ENCODE measurements at places on chromosomes 13 and 19. TPM values are rescaled to one million over a fixed set of nuclear protein-coding genes. Genes with fewer than 3 reads are reported as not detected.
A peak's percentile ranks its signal among the peaks of the same experiment; 100 is the strongest.

DNA sequence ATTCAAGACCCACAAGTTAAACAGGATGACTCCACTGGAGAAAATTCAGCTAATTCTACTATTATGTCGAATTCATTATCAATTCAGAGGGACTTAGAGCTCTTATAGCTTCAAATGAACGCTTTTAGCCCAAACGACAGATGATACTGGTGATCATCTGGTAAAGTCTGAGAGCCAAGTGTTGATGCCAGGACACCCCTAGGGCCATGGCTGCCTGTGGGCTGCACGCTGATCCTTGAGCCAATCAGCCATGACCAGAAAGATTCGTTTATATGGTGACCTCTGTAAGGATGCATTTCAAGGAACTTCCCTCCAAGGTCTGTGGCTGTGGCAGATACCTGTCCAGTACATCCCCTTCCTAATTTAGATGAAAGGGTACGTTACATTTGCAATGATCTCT is 10.9 kb downstream of the MEDAG start:
- DNase-seq: no peak

DNA sequence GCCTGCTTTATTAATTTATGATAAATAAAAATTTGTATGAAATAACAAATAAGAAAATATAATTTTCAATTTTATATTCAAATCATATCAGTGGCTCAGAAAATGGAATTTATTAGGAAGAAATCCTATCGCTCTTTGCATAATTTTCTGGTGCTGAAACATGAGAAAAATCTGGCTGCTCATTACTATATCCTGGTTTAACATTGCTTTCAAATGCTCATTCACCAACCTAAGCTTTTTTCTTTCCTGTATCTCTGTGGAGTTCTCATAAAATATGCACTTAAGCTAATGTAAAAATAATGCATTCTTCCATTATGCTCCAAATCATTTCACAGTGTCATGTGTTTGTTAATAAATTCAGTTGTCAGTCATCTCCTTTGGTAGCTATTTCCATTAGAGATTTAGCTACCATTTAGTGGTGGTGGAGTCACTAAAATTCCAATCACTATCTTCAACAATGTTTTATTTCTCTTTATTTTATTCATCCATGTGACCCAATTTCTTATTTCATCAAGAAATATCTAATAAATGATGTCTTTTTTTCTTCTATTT is 498.0 kb downstream of the DCT start:
- DNase-seq: no peak

The GPR183 gene
- not detected for total RNA-seq

DNA sequence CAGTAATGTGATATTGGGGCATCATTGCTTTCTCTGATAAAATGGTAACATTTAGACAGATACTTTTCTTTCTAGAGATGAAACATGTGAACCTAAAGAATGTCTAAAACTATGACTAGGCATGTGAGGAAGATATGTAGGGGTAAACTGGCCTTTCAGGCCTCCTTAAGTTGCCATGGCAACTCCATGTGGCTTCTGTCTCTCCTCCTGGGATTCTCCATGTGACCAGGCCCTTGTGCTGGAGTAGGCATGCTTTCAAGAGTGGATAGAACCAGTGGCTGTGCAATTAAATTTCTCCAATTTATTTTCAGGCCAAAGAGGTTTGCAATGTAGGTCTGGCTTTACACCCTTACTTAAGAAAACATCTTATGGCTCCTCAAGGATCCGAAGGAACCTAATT is 130.8 kb downstream of the OLFM4 start:
- no peak for DNase-seq

DNA sequence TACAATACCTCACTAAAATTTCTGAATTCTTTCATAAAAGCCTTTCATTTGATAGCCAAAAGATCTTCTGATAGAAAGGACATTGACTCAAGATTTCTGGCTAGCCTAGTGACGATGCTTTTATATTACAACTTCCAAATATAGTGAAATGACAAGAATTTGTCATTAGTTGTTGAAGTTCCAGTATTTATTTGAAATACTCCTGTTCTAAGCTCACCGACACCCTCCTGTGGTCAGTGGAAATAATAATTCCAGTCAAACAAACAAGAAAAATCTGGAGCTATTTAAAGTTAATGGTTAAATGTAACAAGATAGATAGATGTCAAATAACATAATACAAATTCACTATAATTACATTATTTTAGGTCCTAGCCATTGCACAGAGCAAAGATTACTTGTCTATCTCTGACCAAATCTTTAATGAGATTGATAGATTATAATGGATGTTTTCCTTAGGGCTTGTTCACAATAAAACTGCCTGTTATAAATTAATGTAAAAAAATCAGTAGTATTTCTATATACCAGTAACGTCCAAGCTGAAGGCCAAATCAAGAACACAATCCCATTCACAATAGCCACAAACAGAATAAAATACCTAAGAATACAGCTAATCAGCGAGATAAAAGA is 195.5 kb downstream of the RGCC start:
- DNase-seq: peak; percentile 34

The MYBPC2 gene
- total RNA-seq: not detected

DNA sequence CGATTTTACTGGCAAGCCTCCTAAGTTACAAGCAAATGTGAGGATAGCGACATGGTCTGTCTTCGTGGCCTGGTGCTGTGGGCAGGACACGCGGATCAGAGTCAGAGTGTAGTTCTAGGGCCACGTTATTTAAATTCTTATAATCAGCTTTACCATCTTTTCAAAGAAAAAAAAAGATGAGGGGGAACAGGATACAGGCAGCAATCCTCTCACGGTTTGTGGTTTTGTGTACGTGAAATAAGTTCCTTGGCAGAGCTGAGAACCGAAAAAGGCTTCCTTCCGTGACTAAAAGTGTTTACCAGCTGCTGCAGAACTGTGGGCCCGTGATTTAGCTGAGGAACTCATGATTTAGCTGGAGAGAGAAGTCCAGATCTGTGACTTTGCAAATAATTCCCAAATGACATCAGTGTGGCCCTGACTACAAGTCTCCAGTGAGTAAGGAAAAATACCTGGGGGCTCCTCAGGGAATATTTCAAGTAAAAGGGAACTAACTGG is 27.2 kb downstream of the RCBTB2 start:
- DNase-seq: no peak

- DNase-seq: no peak
These were observed 17.1 kb downstream of the ACTL9 start for GRCh38 chr19:8681345-8682029.

DNA sequence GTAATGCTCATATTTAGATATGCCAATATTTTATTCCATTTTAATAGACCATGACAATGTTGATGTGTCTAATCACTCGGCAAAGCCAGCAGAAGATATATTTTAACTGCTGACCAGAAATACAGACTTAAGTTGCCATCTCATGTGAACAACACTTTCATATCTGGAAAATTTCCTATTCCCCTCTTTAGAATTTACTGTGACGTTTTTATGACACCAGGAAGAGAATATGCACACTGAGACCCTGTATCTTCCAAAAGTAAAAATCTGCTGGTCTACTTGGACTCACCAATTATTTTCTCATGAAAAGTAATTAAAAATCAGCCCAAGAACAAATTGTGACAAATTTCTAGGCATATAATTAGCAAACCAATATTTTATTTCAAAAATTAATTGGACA is 2.1 kb downstream of the PROSER1 start:
- no peak for DNase-seq

- DNase-seq: no peak
These were observed 50.9 kb downstream of the AKAP11 start for GRCh38 chr13:42322806-42323205.

- peak; percentile 44 for DNase-seq
These were observed 211.5 kb upstream of the KL start for GRCh38 chr13:32804673-32805230.

GRCh38 chr13:45361596-45362206 is 20.7 kb upstream of the TPT1 start:
- DNase-seq: peak; percentile 85

DNA sequence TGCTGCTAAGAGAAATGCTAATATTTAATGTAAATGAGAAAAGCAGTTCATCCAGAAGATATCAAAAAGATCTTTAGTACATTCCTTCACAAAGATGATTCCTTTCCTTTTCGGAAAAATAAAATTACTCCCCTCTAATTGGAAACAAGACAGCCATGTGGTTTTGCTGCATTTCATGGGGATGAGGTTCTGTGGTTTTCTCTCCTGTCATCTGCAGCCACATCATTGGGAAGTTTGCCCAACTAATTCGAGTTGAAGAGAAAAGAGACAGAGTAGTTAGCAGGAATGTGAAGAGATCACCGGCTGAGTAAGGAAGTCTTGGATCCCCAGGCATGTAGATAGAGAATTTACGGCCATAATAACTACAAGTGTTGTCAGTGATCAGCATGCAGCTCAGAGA is 122.1 kb downstream of the CYSLTR2 start:
- peak; percentile 92 for DNase-seq

The GAPDHS gene
- total RNA-seq: not detected

The SGCG gene
- not detected for total RNA-seq

DNA sequence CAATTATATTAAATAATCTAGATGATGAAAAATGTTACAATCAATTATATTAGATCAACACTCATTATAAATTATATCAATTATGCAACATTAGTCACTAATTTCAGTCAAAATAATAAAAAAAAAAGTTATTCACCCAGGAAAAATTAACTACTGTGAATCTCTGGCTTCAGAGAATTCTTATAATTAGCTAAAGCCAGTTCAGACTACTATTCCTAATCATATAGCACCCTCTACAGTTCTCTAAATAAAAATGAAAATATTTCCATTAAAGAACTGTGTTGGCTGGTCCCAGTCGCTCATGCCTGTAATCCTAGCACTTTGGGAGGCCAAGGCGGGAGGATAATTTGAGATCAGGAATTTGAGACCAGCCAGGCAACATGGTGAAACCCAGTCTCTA is 33.0 kb downstream of the XPO4 start:
- DNase-seq: no peak

The PLVAP gene
- total RNA-seq: not detected

The C19orf73 gene
- total RNA-seq: 2.1 TPM

GRCh38 chr19:35332817-35333216 is 3.8 kb downstream of the CD22 start:
- DNase-seq: no peak

DNA sequence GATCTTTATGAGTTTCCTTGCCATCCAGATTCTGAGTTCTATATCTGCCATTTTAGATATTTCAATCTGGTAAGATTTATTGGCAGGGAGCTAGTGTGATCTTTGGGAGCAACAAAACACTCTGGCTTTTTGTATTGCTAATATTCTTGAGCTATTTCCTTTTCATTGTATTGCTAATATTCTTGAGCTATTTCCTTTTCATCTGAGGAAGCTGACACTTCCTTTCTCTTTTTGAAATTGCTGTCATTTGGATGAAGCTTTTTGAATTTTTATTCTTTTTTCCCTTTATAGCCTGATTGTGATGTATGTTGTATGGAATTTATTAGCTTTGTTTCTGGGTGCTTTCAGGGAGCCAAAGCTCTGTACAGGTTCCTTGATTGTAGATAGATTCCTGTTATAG is 873.5 kb upstream of the ATXN8OS start:
- no peak for DNase-seq

DNA sequence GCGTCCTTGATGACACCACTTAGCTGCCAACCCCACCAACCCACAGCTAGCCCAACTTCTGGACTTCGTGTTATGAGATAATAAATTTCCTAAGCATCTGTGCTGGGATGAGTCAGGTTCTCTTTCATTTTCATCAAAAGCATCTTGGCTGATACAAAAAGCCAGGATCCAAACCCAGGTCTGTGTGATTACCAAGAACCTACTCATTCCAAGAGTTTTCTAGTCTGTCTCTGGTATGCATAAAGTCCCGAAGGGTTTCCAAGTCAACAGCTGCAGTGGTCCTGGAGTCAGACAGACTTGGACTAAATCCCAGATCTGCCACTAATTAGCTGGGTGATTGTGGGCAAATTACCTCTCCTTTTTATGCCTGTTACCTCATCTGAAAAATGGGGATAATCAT is 55.5 kb upstream of the SERP2 start:
- DNase-seq: peak; percentile 23

GRCh38 chr13:30126903-30127428 is 180.4 kb downstream of the KATNAL1 start:
- no peak for DNase-seq

The GET3 gene
- total RNA-seq: 138 TPM

The TGFBR3L gene
- 0.70 TPM for total RNA-seq

GRCh38 chr19:16185768-16186123 is 536 bp downstream of the FAM32A start:
- DNase-seq: peak; percentile 48

DNA sequence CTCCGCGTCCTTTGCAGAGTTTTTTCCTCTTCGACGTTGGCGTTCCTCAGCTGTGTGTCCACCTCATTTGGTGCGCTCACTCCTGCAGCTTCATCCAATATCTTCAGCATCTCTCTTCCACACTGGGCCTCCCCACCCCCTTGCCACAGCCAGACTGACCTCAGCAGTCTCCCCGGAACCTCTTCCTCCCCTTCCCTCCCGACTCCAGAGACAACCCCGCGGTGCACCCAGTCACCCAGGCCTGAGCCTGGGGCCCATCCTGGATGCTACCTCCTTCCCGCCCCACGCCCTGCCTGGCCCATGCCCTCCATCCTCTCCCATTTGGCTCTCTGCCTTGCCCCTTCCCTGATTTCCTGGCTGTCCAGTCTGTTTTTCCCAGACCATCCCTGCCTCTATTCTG is 8.1 kb upstream of the C5AR2 start:
- DNase-seq: no peak

- no peak for DNase-seq
These were observed 2.1 kb upstream of the RAD23A start for GRCh38 chr19:12943437-12944044.

DNA sequence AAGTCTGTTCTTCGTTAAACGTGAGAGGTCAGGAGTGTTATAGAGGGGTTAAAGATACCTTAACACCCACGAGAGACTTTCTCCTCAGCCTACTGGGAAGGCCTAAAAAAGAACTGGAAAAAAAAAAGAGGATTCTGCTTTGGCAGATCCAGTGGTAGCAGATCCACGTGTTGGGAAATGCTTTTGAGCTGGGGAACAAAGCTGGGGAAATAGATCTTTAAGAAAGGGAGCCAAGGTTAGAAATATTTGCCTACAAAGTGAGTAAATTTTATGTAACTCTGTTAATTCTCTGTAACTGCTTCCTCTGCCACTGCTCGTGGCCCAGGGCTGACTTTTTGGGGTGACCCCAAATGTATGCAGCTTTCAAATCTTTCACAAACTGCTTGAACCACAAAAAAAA is 11.7 kb downstream of the RFX2 start:
- no peak for DNase-seq

GRCh38 chr19:49749055-49749716 is 13.9 kb downstream of the TSKS start:
- no peak for DNase-seq

DNA sequence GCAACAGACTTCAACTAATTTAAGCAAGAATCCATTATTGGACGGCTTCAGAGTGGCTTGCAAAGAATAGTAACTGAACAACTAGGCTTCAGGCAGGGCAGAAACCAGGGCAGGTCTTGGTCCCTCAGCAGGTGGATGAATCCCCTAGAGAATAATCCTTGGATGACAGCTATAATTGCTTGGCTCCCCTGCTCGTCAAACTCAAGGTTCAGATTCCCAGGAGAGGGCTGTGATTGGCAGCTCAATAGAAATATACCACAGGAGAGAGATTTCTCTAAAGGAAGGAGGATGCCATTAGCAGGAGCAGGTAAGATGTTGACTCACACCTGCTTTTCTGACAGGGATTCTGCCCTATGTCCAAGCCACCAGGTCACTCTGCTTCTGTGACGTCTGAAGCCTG is 89.6 kb upstream of the PCDH8 start:
- no peak for DNase-seq

The TINCR gene
- total RNA-seq: 0.10 TPM

Data from HT1080 (cell line).